ENCODE measurements at places on chromosomes 2 and 18.
A peak's percentile ranks its signal among the peaks of the same experiment; 100 is the strongest.

DNA sequence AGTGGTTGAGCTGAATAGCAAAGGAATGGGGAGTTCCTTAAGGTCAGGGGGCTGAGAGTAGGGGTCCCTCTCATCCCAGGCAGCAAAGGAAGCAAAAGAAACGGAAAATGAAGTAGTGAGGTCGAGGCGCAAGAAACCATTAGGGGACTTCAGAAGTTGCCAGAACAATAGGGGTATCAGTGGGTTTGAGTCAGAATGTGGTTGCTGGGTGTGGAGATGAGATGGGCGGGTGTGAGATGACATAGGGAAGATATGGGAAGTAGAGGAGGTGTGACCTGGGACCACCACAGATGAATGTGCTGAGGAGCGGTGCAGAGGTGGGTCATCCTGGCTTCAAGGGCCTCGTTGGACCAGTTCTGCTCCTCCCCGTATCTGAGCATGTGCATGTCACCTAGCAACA, 13.1 kb upstream of the VAPA start:
- DNase-seq: no peak

DNA sequence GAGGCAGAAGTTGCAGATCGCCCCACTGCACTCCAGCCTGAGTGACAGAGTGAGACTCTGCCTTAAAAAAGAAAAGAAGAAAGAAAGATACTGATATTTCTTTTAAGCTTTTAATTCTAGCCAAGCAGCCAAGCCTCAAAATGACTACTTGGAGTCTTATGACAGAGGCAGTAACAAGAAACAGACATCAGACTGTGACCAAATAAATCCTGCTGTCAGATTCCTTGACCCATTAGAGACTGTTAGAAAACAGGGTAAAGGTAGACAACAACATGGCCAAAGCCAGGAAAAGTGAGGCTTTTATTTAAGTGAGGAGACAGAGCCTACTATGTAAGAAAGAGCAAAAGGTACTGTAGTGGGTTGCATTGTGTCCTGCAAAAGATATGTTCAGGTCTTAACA, 83.4 kb upstream of the NARS1 start:
- no peak for DNase-seq

GRCh38 chr2:218257390-218257981, 3.3 kb upstream of the GPBAR1 start:
- no peak for DNase-seq

- DNase-seq: no peak
Observed at GRCh38 chr18:44883671-44884070, 203.0 kb downstream of the SETBP1 start.

GRCh38 chr18:3703732-3704176, 253.8 kb downstream of the TGIF1 start:
- peak; percentile 37 for DNase-seq

GRCh38 chr2:27175330-27175729, 26.5 kb downstream of the TCF23 start:
- DNase-seq: no peak

DNA sequence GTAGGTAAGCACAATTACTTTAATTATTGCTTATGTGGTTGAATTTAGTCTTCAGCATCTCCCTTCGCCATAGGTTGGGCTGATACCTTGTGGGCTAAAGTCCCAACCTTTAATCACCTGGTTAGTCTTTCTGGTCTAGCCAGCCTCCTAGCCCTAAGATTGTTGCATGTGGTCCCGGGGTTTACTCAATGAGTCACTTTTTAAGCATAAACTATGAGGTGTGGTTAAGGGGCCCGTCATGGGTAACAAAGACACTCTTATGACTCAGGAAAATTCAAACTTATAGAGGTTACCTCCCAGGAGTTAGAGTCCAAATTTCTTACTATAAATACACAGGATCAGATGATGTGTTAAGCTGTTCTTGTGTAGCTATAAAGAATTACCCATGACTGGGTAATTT, 841.6 kb downstream of the TRIB2 start:
- DNase-seq: peak; percentile 79

- no peak for DNase-seq
Observed at GRCh38 chr2:38524580-38524979, 78.1 kb downstream of the HNRNPLL start.

- no peak for DNase-seq
Observed at GRCh38 chr18:76835380-76835779, 13.0 kb downstream of the ZNF236 start.

DNA sequence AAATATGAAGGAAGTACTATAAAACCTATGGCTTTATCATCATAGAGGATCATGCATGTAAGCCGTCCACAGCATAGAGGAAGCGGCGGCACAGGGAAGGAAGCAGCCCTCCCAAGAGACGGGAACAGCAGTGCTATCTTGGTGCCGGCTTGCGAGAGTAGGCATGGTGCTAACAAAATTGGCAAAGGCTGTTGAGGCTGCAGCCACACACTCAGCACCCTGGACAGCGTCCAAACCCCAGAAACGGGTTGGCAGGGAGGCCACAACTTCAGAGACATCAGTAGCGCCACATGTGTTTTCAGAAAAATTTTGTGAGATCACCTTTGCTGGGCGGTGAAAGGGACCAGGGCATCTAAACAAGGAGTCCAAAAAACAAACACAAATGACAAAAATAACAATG, 37.7 kb downstream of the NETO1 start:
- DNase-seq: no peak

DNA sequence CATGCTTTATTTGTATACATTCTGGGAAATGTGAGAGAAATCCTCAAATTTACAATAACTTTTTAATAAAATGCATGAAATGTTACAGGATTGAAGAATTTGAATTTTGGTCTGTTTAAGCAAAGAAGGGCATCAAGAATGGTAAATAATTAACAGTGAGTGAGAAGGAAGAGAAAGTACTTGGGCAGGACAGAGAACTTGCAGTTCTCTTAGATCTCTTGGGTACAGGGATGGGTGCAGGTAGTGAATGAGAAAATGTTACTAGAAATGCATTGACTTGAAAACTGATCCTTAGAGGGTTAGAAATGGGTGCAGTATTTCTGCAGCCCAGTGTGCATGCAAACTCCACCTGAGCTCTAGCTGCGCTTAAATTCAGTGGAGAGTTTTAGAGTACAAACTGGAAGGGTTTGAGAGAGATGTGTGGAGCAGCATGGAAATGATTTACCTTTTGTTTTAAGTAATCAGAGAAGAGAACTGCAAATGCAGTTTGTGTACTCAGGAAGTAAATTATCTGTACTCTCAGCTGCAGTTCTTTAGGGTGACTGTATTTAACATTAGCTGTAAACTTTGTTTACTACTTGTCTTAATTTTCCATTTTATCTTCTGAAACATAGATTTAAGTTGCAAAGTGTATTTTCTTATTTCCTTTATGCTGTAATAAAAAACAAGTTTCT, 51.0 kb upstream of the RAB27B start:
- peak; percentile 21 for DNase-seq

GRCh38 chr2:199979398-199979797, 24.0 kb downstream of the MAIP1 start:
- DNase-seq: no peak

Measured in RCC 7860 (cell line).